RWPE2 (cell line): ENCODE measurements at places on chromosomes 2 and 18.

DNA sequence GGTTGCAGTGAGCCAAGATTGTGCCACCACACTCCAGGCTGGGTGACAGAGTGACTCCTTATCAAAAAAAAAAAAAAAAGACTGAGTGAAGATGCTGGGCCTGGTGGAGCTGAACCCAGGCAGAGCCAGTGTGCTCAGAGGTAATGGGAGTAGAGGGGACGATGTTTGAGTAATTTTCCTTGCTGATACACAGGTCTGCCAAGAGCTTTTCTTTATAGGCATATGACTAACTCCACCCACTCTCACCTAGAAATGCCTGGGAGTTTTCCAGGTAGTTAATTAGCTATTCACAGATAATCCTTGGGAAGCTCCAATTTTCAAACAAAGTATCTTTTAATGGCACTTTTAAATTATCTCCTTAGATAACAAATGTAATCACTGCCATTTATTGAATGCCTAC is 33.4 kb upstream of the ACSL3 start:
- DNase-seq: no peak

DNA sequence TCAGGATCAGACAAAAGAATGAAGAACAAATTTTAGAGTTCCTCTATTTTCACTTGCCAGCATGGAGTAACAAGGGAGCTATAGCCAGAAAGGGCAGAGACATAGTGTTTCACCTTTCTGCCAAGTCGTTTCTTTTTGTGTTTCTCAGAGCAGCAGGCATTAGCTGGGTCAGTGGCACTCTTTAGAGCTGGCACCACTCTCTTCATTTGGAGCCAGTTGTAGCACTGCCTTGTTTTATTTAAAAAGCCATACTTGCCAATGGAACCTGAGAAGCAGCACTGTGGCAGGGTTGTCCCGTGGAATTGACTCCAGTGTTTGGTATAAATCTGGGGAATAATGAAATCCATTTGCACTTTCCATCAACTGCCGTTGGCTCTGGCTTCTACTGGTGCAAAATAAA is 64.0 kb downstream of the LRRTM4 start:
- no peak for DNase-seq

DNA sequence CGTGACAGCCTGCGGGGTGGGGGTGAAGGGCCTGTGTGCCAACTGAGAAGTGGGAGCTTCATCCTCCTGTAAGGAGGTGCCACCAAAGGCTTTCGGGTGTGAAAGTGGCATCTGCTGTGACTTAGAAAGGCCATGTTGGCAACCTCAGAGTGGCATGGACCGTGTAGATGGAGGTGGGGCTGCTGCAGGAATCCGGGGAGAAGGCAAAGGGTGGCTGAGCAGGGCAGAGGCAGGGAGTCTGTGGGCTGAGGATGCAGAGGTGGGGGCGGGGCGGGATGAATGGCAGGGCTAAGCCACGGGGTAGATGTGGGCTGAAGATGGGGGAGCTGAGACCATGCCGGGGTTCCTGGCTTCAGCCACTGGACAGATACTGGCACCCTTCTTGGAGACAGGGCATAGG is 28.2 kb downstream of the TOGARAM2 start:
- DNase-seq: no peak

DNA sequence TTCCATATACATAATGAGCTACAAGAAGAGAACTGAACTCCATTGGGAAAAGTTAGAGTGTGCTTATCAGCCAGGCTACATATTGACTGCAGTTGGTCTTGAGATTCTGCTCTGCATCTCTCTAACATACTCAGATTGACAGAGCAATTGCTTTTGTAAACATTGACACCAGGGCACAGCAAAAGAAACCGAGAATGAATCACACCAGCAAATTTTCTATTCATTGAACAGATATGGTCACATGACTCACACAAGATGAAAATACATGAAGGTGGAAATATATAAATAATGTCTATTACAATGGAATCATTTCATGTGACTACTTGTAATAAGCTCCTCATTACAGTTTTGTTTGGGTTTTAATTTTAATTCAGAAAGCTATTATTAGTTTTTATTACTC is 691.9 kb upstream of the TMEFF2 start:
- no peak for DNase-seq

- no peak for DNase-seq
These were observed 3.5 kb upstream of the LANCL1 start for GRCh38 chr2:210480079-210480478.

- no peak for DNase-seq
These were observed 181.8 kb downstream of the PHLPP1 start for GRCh38 chr18:62897153-62897552.

DNA sequence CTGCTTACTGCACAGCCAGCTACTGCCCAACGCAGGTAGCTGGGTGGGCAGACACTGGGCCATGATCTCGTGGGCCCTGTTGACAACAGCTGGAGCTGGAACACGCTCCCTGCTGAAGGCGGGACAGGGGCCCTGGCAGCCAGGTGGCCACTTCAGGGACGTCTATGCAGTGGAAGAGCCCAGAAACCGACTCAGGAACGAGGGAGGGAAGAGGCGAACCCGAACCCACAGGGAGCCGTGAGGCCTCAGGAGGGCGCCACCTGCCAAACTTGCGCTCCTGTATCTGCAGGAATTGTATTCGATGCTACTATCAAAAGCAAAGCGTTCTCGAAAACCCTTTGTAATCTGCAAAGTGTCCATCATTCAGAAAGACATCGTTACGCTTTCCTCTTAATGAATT is 198.4 kb downstream of the EIPR1 start:
- DNase-seq: no peak

DNA sequence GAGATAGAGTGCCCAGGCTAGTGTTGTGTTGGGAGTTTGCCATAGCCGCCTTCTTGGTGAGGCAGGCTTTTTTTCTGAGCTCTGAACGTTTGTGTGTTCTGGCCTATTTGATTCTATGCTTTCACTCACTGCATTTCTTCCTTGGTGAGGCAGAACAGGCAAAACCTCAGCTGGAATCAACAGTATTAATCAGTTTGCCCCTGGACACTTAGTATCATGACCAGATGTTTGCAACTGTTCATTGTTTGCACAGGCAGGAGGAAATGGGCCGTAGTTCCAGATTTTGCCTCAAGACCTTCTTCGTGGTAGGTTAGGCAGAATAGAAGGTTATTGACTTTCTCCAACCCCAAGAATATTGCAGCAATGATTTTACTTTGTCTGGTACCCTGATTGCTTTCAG is 218.1 kb upstream of the RASGRP3 start:
- no peak for DNase-seq
